ENCODE measurements at places on chromosomes 11 and 22. TPM values are rescaled to one million over a fixed set of nuclear protein-coding genes. Genes with fewer than 3 reads are reported as not detected.

Gene NXF1
- total RNA-seq = 122 TPM

DNA sequence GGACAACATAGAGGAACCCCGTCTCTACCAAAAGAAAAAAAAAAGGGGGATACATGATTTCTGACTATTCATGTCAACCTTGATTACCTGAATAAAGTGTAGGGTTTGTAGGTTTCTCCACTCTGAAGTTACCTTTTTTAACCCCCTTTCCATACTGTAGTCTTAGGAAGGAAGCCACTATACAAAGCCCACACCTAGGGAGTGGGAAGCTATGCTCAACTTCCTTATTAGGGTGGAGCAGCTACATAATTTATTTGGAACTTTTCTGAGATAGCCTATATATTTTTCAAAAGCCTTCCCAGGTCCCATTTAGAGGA lies 582 bp upstream of the ATP6V1E1 start:
- DNase-seq = no peak

Gene GAB4
- total RNA-seq = not detected

DNA sequence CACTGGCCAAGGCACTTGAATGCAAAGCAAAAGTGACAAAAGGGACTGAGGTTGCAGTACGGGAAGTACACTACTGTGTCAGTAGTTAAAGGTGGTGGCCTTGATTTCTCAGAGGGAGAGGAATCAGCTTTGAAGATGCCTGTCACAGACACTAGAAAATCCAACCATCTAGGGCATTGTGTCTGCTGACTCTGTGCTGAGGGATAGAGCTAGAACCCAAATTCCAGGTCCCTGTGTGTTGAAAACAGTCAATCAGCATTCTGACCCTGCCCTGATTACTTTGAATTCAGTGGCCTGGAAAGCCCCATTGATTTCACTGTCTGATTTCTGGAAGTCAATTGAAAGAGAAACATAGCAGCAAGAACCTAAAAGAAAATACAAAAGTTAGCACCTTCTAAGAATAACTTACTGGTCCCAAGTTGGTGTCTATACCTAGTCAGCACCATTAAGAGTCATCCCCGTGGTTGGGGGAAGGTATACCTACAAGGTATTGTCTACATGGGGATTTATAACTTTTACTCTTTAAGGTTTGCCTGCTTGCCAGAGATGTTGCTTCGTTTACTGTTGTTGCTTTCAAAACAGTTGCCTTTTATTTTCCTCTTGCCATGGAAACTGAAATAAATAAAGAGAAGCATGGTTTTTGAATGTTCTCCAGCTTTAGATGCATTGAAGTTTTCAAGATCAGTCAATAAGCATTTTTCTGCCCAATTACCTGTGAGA lies 97.3 kb downstream of the PDHX start:
- DNase-seq = no peak

- DNase-seq = peak; percentile 89
Measured at GRCh38 chr22:23217171-23218052, 37.1 kb downstream of the BCR start.

- DNase-seq = no peak
Measured at GRCh38 chr11:93648158-93648557, 13.3 kb upstream of the CEP295 start.

DNA sequence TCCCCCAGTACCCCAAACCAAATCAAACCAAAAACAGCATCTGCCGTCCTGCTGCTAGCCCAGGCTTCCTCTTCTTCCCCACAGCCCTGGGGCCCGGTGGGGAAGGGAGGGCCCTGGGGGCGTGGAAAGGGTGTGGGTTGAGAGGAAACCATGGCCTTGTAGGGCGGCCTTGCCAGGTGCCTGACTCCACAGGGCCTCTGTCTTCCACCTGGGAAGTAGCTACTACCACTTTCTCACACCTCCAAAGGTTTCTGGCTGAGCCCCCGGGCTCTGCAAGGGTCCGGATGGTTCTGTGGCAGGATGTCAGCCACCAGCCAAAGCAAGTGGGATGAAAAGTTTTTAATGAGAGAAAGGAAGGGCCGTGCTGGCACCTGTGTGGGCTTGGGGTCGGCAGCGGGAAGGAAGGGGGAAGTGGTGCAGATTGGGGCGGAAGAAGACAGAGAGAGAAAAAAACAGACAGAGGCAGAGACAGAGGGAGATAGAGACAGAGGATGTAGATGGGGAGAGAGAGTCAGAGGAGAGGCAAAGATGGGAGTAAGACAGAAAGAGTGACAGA lies 10.5 kb downstream of the TPST2 start:
- peak; percentile 93 for DNase-seq
